ENCODE measurements at places on chromosomes 2 and 18. TPM values are rescaled to one million over a fixed set of nuclear protein-coding genes. Genes with fewer than 3 reads are reported as not detected.

- no peak overlapping the region for H3K27ac ChIP-seq
- no peak for DNase-seq
- H3K36me3 ChIP-seq, result peaks cover 28% of the 10 kb centered on the region
- peaks cover 5% of the 10 kb centered on the region for H3K4me1 ChIP-seq
Observed at GRCh38 chr2:161173541-161174194, 13.4 kb downstream of the TANK start.

GRCh38 chr2:127771756-127772155 lies 39.2 kb downstream of the WDR33 start:
- H3K36me3 ChIP-seq, result peaks cover 41% of the 10 kb centered on the region
- H3K27me3 ChIP-seq, result no peaks in the 10 kb centered on the region
- H3K4me3 ChIP-seq, result no peak overlapping the region
- H3K27ac ChIP-seq, result no peak overlapping the region
- H3K4me1 ChIP-seq, result peaks cover 12% of the 10 kb centered on the region

DNA sequence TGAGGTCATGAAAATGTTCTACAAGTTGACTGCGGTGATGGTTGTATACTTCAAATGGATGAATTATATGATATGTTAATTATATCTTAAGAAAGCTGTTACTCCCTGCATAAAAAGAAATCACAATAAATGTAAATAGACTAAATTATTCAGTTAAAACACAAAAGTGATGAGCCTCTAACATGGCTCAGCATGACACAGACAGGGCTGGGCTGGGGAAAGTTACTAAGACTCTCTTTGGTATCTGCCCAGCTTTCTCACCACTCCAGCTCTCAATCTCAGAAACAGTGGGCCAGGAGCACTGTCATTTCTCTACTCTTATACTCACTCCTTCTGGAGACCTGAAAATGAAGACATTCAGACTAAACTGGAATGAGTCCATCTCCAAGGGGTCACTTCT lies 3.5 kb downstream of the CYP27C1 start:
- H3K36me3 ChIP-seq, result no peaks in the 10 kb centered on the region
- no peak overlapping the region for H3K27ac ChIP-seq
- no peak overlapping the region for H3K4me3 ChIP-seq
- H3K4me1 ChIP-seq, result peaks cover 20% of the 10 kb centered on the region
- DNase-seq, result no peak
- peaks cover 51% of the 10 kb centered on the region for H3K27me3 ChIP-seq

GRCh38 chr2:120230515-120231471 lies 7.6 kb upstream of the TMEM185B start:
- peak overlapping the region; percentile 70 for H3K4me3 ChIP-seq
- peaks cover 48% of the 10 kb centered on the region for H3K4me1 ChIP-seq
- no peaks in the 10 kb centered on the region for H3K36me3 ChIP-seq
- no peak for DNase-seq
- H3K27me3 ChIP-seq, result no peaks in the 10 kb centered on the region

- H3K36me3 ChIP-seq, result no peaks in the 10 kb centered on the region
- H3K27ac ChIP-seq, result no peak overlapping the region
- H3K27me3 ChIP-seq, result no peaks in the 10 kb centered on the region
- H3K4me1 ChIP-seq, result no peaks in the 10 kb centered on the region
Observed at GRCh38 chr2:137826373-137827372, 137.6 kb upstream of the HNMT start.

DNA sequence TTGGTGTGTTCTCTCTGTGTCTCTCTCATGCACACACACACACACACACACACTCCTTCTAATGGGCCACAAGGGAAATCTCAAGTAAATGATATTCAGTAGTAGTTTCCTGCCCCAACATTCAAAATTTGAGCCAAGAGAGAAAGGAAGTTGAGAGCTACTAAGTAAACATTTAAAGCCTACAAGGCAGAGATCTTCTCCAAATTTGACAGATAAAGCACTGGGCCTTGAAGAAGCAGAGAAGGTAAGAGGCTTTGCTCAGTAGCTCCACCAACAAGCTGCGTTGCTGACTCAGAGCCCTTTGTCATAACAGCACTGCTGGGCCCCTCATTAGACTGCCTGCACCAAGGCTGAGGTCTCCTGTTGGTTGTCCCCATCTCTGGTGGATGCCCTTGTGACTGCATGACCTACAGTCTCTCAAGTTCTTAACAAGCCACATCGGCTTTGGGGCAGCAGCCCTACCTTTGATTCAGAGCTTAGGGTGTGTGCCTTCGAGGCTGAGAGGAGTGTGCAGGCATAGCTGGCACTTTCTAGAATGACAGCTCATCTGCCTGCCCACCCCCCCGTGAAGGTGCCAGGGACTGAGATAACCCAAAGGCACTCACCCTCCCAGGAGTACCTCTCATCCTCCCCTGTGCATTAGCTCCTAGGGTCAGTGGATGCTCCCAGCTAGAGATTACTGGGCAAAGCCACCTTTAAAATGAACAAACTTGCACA lies 32.3 kb upstream of the NEB start:
- no peak overlapping the region for H3K27ac ChIP-seq
- no peak overlapping the region for H3K4me3 ChIP-seq
- H3K36me3 ChIP-seq, result no peaks in the 10 kb centered on the region
- no peaks in the 10 kb centered on the region for H3K27me3 ChIP-seq

GRCh38 chr2:20421988-20422370 lies 24.9 kb upstream of the RHOB start:
- no peak overlapping the region for H3K27ac ChIP-seq
- no peaks in the 10 kb centered on the region for H3K27me3 ChIP-seq
- peaks cover 22% of the 10 kb centered on the region for H3K4me1 ChIP-seq
- no peak for DNase-seq

GRCh38 chr2:14219306-14219705 lies 413.2 kb upstream of the LRATD1 start:
- H3K27me3 ChIP-seq, result no peaks in the 10 kb centered on the region
- H3K27ac ChIP-seq, result no peak overlapping the region
- no peak for DNase-seq
- H3K36me3 ChIP-seq, result no peaks in the 10 kb centered on the region
- H3K4me1 ChIP-seq, result no peaks in the 10 kb centered on the region

GRCh38 chr2:177252808-177253531 lies 11.6 kb downstream of the NFE2L2 start:
- peaks cover 77% of the 10 kb centered on the region for H3K4me1 ChIP-seq
- no peak overlapping the region for H3K4me3 ChIP-seq
- no peaks in the 10 kb centered on the region for H3K27me3 ChIP-seq
- peak overlapping the region; percentile 56 for H3K27ac ChIP-seq

- no peak overlapping the region for H3K4me3 ChIP-seq
- no peak for DNase-seq
- H3K27me3 ChIP-seq, result no peaks in the 10 kb centered on the region
- no peak overlapping the region for H3K27ac ChIP-seq
Observed at GRCh38 chr2:50856016-50856541, 175.9 kb downstream of the NRXN1 start.

DNA sequence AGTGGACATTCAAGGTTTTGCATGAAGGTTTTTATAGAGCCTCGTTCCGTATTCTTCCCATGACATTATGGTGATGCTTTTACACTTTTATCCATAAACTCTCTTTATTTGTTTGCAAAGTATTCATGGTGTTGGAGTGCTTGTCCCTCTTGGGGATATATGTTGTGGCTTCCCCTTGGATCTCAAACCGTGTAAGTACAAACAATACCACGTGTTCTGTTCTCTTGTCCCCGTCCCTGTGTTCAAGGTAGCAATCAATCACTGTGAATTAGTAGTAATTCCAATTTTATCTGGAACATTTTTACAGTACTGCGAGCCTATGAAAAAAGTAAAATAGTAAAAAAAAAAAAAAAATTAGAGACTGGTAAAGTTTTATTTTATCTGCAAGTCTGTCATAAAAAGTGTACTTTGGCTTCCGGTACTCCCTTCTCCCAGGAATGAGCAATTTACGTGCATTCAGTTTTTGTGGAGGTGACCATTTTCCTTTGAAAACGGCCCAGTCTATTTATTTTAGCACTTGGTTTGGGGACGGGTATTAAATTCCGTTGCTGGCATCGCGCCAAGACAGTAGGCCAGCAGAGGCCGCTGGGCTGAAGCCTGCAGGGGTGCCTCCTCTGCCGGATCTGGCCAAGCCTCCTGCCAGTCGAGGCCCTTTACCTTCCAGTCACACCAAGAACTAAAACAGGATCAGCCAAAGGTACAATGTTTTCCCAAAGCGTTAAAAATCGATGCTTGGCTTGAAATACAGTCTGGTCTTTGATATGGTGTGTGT lies 175.7 kb downstream of the SOCS6 start:
- peaks cover 4% of the 10 kb centered on the region for H3K4me1 ChIP-seq
- H3K36me3 ChIP-seq, result no peaks in the 10 kb centered on the region
- DNase-seq, result peak; percentile 17
- H3K27ac ChIP-seq, result no peak overlapping the region

DNA sequence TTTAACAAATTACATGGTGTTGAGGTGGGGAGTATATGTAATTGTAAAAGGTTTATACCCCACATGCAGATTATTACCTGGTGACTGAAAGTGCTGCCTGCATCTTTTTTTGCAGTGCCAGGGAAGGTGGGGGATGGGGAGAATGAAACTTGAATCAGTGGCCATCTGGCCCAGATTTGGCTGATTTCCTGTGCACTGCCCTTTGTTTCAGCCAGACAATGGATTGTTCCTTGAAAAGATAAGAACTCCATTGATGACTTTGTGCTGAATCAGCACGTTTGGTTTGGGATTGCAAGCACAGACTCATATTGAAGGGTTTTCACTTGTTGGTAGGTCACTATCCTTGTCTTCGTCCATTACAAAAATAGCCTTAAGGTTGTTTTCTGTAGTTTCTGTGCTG lies 20.9 kb downstream of the GREB1L start:
- no peak for DNase-seq
- no peaks in the 10 kb centered on the region for H3K4me1 ChIP-seq
- no peak overlapping the region for H3K4me3 ChIP-seq
- H3K36me3 ChIP-seq, result no peaks in the 10 kb centered on the region
- no peak overlapping the region for H3K27ac ChIP-seq

DNA sequence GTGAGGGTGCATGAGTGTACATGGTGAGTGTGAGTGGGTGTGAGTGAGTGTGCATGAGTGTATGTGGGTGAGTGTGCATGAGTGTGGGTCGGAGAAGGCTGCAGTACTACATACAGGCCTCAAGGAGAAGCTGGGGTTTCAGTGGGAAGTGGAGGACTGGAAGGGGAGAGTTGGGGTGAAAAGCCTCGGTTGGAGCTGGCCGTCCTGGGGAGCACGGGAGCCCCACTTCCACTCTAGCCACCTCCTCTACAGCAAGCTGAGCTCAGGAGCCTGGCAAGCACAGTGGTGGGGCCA lies 68.7 kb upstream of the HPCAL1 start:
- no peak overlapping the region for H3K27ac ChIP-seq
- H3K27me3 ChIP-seq, result no peaks in the 10 kb centered on the region
- H3K4me3 ChIP-seq, result no peak overlapping the region
- H3K4me1 ChIP-seq, result no peaks in the 10 kb centered on the region

DNA sequence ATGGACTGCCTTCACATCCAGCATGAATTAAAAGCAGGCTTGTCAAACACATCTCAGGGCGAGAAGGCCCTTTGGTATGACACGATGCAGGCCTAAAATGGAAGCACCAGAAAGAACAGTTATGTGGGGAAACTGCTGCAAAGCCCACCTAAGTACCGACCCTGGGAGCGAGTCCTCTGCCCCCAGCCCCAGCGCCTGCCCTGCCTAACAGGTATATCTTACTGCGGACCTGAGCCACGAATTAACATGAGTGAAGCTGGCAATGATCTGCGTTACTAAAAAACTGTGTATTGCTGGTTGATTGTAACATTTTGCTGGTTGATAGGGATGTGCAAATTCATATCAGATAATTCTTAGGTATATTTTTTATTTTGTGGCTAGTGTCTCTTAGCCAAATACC lies 441.5 kb downstream of the ZNF516 start:
- H3K4me1 ChIP-seq, result no peaks in the 10 kb centered on the region
- no peak overlapping the region for H3K27ac ChIP-seq
- DNase-seq, result no peak
- H3K36me3 ChIP-seq, result no peaks in the 10 kb centered on the region
- H3K4me3 ChIP-seq, result no peak overlapping the region

- no peak overlapping the region for H3K27ac ChIP-seq
- no peak overlapping the region for H3K4me3 ChIP-seq
- no peaks in the 10 kb centered on the region for H3K36me3 ChIP-seq
- no peaks in the 10 kb centered on the region for H3K27me3 ChIP-seq
- H3K4me1 ChIP-seq, result no peaks in the 10 kb centered on the region
- DNase-seq, result no peak
Observed at GRCh38 chr2:216909541-216910210, 49.8 kb upstream of the TNP1 start.

- H3K27ac ChIP-seq, result no peak overlapping the region
- DNase-seq, result no peak
- H3K4me1 ChIP-seq, result no peaks in the 10 kb centered on the region
- peaks cover 8% of the 10 kb centered on the region for H3K27me3 ChIP-seq
- H3K4me3 ChIP-seq, result no peak overlapping the region
Observed at GRCh38 chr2:110101280-110101844, 14.3 kb downstream of the MALL start.

DNA sequence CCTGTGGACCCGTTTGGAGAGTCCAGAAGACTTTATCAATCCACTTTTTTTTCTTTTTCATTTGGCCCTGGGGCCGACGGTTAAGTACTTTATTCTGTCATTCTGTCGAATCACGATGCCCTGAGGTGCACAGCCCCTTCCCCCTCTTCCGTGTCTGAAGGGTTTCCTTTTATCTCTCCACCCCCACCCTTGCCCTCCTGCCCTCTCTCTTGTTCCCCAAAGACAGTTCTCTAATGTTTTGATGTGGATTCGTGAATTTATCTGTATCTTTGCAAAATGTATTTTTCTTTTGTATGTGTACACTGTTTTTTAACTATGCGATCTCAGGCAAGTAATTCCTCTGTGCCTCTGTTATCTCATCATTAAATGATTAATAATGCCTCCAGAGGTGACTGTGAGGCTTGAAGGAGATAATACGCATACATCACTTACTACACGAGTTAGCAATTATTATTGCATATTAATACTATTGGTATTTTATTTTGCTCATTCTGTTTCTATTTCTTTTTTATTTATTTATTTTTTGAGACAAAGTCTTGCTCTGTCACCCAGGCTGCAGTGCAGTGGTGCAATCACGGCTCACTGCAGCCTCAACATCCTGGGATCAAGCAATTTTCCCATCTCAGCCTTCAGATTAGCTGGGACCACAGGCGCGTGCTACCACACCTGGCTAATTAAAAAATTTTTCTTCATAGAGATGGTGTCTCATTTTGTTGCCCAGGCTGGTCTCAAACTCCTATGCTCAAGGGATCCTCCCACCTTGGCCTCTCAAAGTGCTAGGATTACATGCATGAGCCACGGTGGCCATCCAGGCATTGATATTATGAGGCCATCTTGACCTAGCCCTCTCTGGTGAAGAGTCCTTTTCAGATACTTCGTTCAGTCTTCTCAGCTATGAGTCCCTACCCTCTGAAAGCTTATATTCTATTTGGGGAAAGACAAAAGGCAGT lies 1.4 kb upstream of the CASP8 start:
- peak overlapping the region; percentile 62 for H3K4me3 ChIP-seq
- H3K27me3 ChIP-seq, result no peaks in the 10 kb centered on the region
- H3K36me3 ChIP-seq, result no peaks in the 10 kb centered on the region
- peaks cover 68% of the 10 kb centered on the region for H3K4me1 ChIP-seq
- no peak for DNase-seq
- H3K27ac ChIP-seq, result peak overlapping the region; percentile 93

FBXO36 gene
- total RNA-seq, result 0.84 TPM

ALK gene
- total RNA-seq, result not detected

CDH7 gene
- total RNA-seq, result not detected

OTOS gene
- total RNA-seq, result not detected

LYG1 gene
- 1.3 TPM for total RNA-seq

INPP4A gene
- total RNA-seq, result 89.2 TPM

ONECUT2 gene
- total RNA-seq, result not detected

LYPD6 gene
- total RNA-seq, result not detected

CXCR2 gene
- total RNA-seq, result not detected

LPIN2 gene
- 49.0 TPM for total RNA-seq

MTIF2 gene
- 15.6 TPM for total RNA-seq

REG3A gene
- total RNA-seq, result not detected

NPHP1 gene
- 0.98 TPM for total RNA-seq

IL18R1 gene
- total RNA-seq, result 7.6 TPM

ABCG8 gene
- total RNA-seq, result not detected

DAPL1 gene
- total RNA-seq, result not detected

SPR gene
- total RNA-seq, result not detected

PAX3 gene
- not detected for total RNA-seq
